ENCODE measurements at places on chromosomes 7 and 10.

- no peak for DNase-seq
Measured at GRCh38 chr7:45048748-45049147, 40.0 kb downstream of the NACAD start.

DNA sequence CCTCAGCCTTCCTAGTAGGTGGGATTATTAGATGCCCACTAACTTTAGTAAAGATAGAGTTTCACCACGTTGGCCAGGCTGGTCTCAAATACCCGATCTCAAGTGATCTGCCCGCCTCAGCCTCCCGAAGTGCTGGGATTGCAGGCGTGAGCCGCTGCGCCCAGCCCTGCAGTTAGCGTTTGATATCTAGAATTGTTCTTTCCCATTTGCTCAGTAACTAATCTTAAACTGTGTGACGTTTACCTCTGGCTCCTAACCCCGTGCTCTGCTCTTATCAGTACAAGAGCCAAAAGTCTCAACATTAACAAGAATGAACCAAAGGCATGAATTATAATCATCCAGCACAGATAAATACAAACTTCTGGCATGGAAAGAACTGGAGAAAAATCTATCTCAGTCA is 47.4 kb downstream of the IGF2BP3 start:
- DNase-seq: no peak

GRCh38 chr7:137962875-137963507 is 38.9 kb downstream of the CREB3L2 start:
- DNase-seq: no peak

DNA sequence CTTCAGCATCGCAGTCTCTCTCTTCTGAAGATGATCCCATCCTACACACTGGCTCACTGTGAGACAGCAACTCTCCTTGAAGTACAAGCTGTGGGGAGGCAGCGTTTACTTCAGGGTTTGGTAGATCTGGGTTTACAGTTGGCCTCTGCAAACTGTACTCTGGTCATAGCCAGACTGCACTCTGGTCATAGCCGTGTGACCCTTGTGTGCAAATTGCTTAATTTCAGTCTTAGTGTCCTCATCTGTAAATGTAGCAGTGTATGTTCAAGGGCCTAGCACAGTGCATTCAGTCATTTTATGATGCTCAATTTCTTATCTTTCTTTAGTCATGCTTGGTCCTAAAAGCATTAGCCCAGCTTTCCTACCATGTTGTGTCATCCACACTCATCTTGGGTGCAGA is 188.2 kb downstream of the LRMDA start:
- no peak for DNase-seq

- no peak for DNase-seq
Measured at GRCh38 chr7:130925136-130925794, 191.3 kb upstream of the KLF14 start.

- DNase-seq: no peak
Measured at GRCh38 chr7:41107330-41107937, 595.5 kb downstream of the INHBA start.

- no peak for DNase-seq
Measured at GRCh38 chr10:118501171-118501570, 94.3 kb downstream of the PRLHR start.

DNA sequence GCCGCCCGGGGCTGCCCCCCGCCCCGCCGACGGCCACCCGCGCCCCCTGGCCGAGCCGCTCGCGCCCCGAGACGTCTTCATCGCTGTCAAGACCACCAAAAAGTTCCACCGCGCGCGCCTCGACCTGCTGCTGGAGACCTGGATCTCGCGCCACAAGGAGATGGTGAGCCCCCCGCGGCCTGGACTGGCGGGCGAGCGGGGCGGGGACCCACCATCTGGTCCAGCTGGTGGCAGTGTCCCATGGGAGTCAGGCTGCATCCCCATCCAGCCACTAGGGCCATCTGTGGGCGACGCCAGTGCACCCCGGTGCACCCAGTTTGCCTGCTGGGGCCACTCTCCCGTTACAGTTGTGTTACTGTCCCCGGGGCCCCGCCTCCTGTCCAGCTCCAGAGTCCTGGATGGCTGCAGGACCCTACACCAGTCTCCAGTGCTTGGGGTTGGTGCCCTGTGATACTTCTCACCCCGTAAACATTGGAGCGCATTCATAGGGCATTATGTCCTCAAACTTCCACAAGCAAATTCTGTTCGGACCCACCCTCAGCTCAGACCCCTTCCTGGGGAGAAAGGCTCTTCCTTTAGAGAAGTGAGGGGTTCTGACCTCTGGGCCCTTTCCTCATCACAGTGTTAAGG is 672 bp downstream of the LFNG start:
- no peak for DNase-seq

All from myocyte (in vitro differentiated cells).